ENCODE measurements at places on chromosomes 4 and X.

DNA sequence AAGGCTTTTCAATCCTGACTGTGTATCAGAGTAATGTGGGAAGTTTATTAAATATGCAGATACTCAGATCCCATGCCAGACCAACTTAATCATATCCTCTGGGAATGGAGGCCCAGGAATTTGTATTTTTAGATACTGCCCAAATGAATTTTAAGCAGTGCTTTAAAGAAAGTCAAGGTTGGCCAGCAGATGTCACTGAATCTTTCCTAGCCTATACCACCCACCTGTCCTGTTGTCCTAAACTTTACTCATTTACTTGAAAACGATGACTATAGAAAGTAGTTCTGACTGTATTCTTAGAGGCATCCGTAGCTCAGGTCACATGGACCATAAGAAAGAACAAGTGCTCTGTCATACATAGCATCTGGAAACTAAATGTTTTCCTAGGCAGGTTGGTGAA is 79.9 kb downstream of the AMOT start:
- DNase-seq, result no peak

DNA sequence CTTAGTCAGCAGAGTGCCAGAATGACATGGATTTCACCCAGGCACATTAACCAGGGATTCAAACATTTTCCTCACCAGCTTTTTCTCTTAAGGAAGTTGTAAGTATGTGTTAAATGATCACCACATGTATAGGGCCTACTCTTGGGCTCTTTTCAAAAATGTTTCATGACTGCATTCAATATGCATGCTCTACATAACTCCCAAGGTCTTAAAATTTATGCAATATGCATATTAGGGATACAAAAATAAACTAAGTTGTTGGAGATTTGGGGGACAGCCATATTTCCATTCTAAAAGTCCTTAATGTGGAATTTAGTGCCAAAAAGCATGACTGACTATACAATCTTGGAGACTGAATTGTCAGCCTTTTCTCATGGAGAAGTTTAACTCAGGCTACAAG is 25.0 kb upstream of the TRPC5OS start:
- DNase-seq, result no peak

DNA sequence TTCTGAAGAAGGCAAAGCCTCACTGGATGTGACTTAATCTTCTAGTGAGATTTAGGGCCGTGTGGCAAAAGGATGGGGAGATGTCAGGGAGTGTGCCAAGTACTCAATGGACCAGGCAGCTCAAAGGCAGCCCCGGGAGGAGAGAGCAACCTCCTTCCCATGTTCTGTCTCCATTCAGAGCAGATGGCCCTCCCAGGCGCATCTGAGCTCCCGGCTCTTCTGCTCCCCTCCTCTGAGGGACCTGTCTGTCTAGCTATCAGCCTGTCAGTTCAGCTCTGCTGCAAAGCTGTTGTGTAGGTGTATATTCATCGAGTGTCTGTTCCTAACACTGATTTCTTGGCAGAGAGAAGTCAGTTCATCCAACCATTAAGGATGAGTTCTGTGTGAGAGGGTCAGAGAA is 10.9 kb upstream of the PORCN start:
- no peak for DNase-seq

DNA sequence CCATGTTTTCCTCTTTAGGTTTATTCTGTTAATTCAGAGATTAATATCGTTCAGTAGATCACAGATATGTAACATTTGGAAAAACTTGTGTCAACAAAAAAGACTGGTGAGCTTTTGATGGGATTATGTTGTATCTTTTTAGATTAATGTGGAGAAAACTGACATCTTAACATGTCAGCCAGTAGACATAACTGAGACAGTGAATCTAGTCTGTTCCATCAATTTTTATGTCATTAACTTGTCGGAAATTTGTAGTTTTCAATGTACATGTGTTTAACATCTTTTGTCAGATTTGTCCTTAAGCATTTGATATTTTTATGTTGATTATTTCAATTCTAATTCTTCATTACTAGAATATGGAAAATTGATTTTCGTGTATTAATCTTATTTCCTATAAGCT is 42.0 kb downstream of the APELA start:
- no peak for DNase-seq

GRCh38 chrX:74922922-74923543 is 2.2 kb downstream of the NEXMIF start:
- DNase-seq, result no peak

GRCh38 chr4:165724786-165725185 is 148.3 kb upstream of the TLL1 start:
- DNase-seq, result no peak

DNA sequence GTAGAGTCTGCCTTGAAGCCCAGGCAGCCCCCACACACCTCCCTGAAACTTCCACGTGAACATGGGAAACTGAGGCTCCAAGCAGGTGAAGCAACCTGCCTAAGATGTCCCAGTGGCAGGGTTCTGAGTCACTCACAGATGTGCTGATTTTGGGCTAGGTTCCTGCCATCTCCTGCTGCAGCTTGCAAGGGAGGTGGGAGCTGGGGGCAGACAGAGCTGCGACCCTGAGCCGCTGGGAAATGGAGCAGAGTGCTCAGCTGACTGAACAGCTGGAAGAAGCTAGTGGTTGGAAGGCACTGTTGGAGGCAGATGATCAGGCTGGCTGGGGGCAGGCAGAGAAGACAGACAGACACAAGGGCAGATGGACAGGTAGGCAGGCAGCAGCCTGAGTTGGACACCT is 3.6 kb upstream of the FATE1 start:
- no peak for DNase-seq

- DNase-seq, result no peak
These were observed 576.8 kb downstream of the GBA3 start for GRCh38 chr4:23269566-23269965.

DNA sequence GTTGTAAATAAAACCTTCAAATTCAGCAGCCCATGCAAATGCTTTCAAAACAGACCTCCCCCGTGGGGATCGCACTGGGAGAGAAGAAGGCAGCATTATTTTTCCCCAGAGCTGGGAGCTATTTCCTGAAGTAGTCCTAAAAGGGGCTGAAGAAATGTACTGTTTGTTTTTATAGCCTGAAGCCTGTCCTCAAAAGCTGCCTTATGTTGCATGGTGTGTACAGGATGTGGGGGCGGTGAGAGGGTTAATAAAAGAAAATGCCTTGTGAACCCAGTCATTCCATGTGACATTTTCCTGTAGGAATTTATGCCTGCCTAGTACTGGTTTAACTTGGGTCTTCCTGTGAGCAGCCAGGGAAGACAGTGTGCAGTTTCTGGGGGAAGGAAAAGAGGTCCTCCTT is 144.1 kb downstream of the SOWAHB start:
- no peak for DNase-seq

- no peak for DNase-seq
These were observed 37.4 kb downstream of the BCOR start for GRCh38 chrX:40060356-40060845.

- DNase-seq, result no peak
These were observed 1.3 kb downstream of the SCRG1 start for GRCh38 chr4:173397604-173398003.

DNA sequence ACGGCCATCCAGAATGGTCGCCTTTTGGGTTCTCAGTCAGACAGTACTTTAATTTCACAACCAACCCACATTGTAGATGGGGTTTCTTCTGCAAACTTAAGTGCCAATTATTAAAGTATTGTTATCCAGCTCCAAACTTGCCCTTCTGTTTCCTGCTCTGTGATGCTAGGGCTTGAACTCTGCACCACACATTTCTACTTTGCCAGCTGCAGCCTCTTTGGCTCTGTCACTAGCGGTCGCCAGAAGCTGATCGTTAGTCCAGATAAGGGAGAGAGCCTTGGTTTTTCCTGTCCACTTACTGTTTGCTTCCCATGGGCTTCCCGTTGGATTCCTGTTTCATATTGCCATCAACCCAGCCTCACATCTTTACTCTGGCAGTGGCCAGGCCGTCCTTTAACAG is 196.6 kb downstream of the ASB9 start:
- no peak for DNase-seq

DNA sequence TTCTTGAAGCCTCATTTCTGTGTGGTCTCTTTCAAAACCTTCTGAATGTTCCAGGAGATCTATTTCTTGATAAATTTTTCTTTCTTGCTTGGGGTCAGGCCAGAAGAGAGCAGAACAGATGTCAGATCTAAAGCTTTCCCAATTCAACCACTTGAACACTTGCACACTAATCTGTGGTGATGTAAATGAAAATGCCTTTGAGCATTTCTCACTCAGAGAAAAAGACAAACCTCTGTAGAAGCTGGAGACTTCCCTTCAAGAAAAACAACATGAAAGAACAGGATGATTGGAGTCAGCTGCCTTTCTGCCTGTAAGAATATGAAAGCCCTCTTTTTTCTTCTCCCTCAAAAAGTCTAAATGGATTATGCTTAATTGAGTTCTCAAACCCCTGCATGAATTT is 11.2 kb downstream of the IGFBP7 start:
- no peak for DNase-seq

GRCh38 chr4:124276461-124276860 is 436.1 kb downstream of the ANKRD50 start:
- DNase-seq, result no peak

DNA sequence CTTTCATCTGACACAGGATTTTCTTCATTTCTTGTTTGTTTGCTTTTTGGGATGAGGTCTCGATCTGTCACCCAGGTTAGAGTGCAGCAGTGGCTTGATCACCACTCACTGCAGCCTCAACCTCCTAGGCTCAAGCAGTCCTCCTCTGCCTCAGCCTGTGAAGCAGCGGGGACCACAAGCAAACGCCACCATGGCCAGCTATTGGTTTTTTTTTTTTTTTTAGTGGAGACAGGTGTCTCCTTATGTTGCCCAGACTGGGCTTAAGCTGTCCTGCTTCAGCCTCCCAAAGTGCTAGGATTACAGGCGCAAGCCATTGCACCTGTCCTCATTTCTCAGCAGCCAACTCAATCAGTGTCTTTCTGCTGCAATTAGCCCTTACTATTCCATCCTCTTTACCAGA is 10.3 kb downstream of the SPRY1 start:
- DNase-seq, result no peak

GRCh38 chr4:113446019-113446418 is 315.5 kb downstream of the CAMK2D start:
- DNase-seq, result peak; percentile 31

DNA sequence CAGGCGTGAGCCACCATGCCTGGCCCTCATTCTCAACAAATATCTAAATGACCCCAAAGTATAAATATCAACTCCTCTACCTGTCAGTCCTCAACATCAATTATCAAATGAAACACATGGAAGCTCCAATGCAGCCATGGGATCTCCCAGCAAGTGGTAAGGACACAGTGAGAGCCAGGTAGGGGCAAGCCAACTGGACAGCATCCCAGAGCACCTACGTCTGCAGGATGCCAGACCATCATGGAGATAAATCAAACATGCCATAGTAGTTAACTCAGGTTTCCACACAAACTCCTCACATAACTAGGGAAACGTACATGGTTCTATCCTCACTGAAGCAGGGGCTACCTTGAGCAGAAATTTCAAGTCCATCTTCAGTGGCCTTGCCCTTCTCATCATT is 159.9 kb upstream of the MED14 start:
- no peak for DNase-seq

GRCh38 chr4:184156163-184156920 is 61.3 kb downstream of the ENPP6 start:
- no peak for DNase-seq

- DNase-seq, result peak; percentile 47
These were observed 67.9 kb downstream of the SMARCA5 start for GRCh38 chr4:143581331-143581946.

GRCh38 chrX:130204647-130205046 is 32.9 kb downstream of the RAB33A start:
- DNase-seq, result no peak

GRCh38 chrX:68419975-68420374 is 13.3 kb downstream of the OPHN1 start:
- DNase-seq, result no peak

- no peak for DNase-seq
These were observed 39.3 kb upstream of the MAGEA10 start for GRCh38 chrX:152177497-152178269.

DNA sequence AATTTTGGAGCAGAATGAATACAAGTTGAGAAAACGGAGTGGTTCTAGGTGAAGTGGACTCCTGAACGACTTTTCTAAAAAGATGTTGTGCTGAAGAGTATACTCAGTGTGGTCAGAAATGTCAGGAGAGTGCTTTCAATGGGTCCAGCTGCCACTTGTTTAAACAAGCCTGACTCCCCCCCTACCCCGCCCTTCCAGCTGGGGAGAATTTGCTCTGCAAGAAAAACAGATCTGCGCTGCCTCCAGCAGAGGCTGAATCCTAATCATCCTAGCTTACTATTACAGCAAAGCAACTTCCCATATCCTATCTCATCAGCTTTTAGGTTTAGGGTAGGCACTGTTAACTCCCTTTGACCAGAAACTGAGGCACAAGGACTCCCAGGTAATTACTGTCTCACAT is 1.9 kb downstream of the MAP3K15 start:
- peak; percentile 40 for DNase-seq

GRCh38 chr4:141046255-141046654 is 87.0 kb downstream of the RNF150 start:
- no peak for DNase-seq

DNA sequence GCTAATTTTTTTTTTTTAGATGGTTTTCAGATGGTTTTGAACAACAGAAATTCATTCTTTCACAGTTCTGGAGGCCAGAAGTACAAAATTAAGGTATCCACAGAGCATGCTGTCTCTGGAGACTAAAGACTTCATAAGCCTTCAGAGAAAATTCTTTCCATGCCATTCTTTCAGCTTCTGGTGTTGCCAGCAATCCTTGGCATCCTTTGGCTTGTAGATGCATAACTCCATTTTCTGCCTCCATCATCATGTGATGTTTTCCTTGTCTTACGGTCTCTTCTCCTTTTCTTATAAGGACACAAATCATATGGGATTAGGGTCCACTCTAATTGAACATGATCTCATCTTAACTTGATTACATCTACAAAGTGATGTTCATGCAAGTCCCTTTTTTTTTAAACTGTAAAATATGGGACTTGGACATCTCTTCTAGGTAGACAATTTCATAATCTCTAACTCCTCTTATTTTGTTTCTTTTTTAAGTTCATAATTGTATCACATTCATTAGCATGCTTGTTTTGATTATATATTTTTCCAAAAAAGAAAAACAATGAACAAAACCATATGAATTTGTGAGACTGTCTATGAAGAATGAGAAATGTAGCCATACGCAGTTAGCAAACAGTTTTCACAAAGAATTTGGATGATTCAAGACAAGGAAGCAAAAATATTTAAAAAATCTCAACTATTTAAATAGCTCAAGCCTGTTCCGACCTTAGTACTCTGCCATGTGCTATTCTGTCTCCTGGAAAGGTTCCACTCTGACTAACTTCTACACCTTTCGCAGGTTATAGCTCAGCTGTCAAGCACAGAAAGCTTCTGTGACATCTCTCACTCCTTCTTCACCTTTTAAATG is 53.1 kb upstream of the GIMD1 start:
- no peak for DNase-seq

GRCh38 chr4:128800284-128800683 is 9.2 kb upstream of the JADE1 start:
- no peak for DNase-seq

- DNase-seq, result no peak
These were observed 12.1 kb downstream of the ELF4 start for GRCh38 chrX:130098210-130098552.

- no peak for DNase-seq
These were observed 168.5 kb upstream of the STK26 start for GRCh38 chrX:131854581-131854980.

All from neural progenitor cell (in vitro differentiated cells).